ENCODE measurements at places on chromosomes 11 and 22.

GRCh38 chr11:113305440-113306336, 8.7 kb upstream of the TTC12 start:
- peak; percentile 90 for DNase-seq

DNA sequence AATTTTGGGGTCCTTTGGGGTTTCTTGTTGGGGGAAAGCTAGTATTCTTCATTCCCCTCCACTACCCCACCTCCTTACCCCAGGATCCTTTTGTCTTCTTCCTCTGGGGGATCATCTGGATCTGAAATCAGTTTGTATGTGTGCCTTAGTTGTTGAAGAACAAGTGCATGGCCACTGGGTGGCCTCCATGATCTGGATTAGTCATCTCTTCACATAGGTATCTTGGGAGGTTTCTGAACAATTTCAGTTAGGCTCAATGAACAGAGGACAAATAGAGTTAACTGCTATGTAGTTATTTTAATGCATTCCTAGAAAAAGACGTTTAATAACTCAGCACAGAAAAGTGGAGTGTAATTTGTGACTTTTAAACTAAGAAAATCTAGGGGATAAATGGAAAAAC, 7.1 kb upstream of the VWA5A start:
- DNase-seq: no peak

DNA sequence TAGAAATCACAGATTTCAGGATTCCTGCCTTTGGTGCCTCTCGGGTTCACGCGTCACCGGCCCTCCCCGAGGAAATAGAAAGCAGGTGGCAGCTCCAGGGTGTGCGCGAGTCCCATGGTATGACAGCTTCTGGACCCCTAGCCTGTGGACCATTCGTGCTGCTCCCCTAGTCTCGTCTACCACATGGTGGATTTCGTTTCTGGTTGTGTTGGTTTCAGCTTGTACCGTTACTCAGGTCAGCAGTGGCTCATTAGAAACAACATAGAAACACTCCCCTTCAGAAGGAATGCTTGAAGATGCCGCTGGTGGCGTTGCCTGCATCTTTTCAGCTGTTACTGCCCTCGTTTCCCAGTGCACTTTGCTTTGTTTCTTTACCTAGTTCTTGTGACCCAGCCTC, 700 bp downstream of the TTC17 start:
- peak; percentile 15 for DNase-seq

DNA sequence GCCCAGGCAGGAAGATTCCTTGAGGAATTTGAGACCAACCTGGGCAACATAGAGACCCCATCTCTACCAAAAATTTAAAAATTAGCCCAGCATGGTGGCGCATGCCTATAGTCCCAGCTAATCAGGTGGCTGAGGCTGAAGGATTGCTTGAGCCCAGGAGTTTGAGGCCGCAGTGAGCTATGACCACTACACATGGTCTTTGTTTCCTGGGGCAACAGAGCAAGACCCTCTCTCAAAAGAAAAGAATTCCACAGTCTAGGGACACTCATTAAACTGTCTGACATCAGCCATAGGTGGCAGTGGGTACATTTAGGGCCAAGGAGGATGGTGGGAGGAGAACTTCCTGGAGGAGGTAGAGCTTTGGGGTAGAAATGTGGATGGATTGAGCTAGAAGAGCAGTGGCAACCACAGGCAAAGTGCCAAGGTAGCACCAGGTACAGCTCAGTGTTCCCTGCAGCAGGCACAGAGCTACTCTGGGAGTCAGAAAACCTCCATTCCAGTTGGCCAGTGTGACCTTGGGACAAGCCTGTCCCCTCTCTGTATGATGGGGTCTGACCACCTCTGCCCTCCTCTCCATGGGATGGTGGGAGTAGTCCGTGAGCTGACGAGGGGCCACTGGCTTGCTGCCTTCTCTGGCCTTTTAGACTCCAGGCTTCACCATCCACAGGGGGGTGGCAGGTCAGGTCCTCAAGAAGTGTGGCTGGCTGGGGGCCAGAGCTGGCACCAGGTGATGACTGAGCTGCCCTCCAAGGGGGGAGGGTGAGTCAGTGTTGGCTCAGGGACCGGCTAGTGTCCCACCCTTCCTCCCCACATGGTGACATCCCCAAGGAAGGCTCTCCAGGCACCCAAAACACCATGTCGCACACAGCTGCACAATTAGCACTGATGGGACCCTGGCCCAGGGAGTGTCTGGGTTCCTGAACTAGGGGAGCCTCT, 3.7 kb upstream of the CLCF1 start:
- DNase-seq: no peak

DNA sequence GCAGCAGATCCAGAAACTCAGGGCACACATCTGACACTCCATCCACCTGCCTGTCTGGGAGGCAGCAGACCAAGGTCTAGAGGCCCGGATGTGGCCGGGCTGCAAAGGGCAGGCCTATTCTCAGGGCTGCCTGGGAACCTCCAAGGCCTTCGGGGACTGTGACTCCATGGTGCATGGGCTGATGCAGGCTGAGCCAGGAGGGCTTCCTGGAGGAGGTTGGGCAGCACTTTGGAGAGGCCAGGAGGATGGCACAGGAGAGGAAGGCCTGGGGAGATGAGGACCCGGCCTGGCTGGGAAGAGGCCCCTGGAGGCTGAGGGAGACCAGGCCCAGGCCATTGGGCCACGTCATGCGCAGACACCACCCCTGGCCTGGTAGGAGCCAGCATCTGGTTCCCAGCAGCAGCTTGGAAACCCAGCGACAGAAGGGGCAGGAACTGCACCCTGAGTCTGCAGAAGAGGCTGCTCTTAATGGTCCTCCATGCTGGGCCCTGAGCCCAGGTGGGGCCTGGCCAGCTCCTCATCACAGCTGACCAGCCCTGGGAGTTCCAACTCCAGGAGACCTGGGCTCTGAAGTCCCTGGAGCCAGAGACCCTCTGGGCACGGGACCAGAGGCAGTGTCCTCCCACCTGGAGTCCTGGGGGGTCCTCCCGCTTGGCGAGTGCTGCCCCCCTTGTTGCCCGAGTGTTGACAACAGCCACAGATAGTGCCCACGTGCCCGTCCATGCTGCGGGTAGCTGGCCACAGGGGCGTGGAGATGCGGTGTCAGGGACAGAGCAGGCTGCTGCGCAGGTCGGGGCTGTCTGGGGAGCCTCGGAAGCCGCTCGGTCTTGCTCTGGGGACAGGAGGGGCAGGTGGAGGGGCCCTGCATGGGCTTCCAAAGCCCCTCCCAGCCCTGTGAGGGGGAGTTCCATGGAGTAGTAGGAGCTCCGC, 5.5 kb downstream of the PHLDA2 start:
- peak; percentile 36 for DNase-seq

DNA sequence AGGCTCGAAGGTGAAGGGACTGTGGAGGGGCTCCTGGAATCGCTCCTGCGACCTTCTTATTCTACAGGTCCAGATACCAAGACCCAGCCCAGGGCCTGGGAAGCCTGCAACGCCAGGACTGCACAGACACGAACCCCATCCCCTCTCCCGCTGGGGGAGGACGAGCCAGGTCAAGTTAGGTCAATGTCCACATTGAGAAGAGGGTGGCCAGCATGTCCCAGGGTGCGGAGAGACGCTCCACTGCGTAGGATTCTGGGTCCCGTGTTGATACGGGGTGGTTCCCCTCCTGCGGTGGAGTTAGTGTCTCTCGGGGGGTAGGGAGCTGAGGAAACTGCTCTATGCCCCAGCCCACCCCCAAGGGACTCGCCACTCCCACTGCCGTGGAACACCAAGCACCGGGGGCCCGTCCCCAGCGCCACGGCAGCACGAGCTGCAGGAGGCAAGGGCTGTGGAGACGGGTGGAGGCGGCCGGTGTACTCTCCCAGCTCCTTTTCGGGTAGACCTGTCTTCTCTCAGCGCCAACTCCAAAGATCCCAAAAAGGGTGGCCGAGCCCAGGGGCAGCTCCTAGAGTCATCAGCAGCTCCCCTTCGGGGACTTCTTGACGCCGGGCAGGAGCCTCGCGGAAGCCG, 1.6 kb downstream of the GSC2 start:
- no peak for DNase-seq

DNA sequence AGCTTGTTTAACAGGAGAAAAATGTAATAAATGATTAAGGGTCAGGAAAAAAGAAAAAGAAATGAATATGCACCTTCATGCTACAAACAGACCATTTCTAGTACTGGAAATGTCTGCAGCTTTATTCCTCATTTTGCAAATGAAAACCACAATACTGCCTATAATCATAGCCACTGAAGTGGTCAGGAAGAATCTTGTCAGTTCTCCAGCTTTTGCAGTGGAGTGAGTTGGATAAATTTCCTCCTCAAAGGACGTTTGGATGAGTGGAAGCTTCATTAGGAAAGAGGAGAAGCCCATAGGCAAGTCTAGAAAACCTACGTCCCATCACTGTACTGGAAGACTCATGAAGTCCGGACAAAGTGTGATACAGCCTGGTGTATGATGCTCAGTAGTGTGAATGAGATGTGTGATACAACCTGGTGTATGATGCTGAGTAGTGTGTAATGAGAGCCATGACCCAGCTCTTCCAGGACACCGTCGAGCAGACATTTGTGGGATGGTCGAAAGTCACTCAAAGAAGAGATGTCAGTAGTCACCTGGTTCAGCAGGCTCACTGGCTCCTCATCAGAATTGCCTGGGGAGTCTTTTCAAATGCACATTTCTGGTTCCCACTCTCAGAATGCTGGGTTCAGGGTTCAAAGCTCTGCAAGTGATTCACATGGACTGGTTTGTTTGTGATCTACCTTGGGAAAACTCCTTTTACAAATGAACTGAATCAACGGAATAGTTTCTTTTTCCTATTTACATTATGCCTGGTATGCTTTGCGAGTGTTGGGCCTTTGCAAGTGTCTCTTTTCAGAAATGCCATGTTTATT, 101.3 kb downstream of the PDHX start:
- DNase-seq: no peak

GRCh38 chr22:45930324-45930723, 46.6 kb downstream of the WNT7B start:
- peak; percentile 82 for DNase-seq

GRCh38 chr11:62545437-62546243, 966 bp downstream of the AHNAK start:
- DNase-seq: peak; percentile 70

DNA sequence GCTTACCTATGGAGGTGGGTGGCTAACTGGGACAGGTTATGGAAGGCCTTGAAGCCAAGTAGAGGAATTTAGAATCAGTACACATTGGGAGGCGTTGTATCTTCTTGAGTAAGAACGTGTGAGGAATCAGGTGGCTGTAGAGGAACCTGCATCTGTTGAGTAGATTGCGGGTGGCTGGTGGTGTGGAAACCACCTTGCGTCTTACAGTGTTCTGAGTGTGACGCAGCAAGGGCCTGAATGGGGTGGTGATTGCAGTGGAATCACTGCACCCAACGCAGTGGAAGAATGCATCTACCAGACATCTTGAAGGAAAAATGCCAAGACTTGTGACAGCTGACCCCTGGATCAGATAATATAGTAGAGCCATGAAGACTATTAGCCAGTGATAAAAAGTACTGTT, 110.8 kb upstream of the NNMT start:
- no peak for DNase-seq

GRCh38 chr11:118609380-118610224, 2.2 kb downstream of the PHLDB1 start:
- no peak for DNase-seq

- DNase-seq: no peak
These were observed 12.4 kb downstream of the C1QTNF6 start for GRCh38 chr22:37175414-37176281.

DNA sequence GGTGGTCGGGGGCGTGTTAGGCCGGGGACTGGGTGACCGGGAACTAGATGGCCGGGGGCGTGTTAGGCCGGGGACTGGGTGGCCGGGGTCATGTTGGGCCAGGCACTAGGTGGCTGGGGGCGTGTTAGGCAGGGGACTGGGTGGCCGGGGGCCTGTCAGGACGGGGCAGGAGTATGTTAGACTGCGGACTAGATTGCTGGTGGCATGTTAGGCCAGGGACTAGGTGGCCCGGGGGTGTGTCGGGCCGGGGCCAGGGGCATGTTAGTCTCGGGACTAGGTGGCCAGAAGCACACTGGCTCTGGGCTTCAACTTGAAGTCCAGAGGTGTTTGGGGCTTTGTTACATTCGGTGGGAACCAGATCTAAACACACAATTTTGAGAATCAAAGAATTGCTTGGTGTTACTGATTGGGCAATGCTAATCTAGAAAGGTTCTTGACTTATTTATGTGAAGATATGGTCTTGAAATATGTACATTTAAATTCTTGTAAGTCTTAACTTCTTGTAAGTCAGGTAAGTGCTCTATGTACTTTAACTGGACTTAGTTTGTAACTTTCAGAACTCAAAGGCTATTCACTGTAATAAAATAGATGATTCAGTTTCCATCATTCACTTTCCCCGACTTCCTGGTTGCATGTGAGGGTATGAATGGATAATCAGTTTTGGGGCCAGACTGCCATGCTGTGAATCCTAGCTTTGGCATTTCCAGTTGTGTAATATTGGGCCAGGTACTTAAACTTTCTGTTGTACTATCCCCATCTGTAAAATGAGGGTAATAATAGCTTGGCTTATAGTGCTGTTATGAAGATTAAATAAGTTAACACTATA, 1.1 kb downstream of the EXT2 start:
- no peak for DNase-seq

GRCh38 chr11:71452199-71453036, 585 bp upstream of the NADSYN1 start:
- no peak for DNase-seq

GRCh38 chr11:71446942-71447688, 1.1 kb downstream of the DHCR7 start:
- DNase-seq: no peak

- no peak for DNase-seq
These were observed 35.1 kb downstream of the GRIA4 start for GRCh38 chr11:105644839-105645573.

DNA sequence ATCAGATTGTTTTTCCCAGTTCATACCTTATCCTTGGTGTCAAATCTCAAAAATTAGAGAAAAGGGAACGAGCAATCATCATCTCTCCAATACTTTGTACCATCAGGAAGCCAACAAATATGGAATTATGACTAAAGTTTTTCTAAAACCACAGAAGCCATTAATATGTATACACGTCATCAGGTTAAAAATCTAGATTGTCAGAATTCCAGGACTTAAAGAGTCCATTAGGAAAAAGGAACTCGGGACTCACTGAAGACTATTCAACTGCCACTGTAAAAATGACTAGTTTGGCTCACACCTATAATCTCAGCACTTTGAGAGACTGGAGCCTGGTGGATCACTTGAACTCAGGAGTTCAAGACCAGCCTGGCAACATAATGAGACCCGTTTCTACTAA, 344.4 kb upstream of the LRRC4C start:
- DNase-seq: no peak

- DNase-seq: no peak
These were observed 198.3 kb downstream of the NAV2 start for GRCh38 chr11:19910931-19911330.

GRCh38 chr22:36486619-36487384, 5.4 kb upstream of the TXN2 start:
- DNase-seq: peak; percentile 72

GRCh38 chr11:46359953-46360352, 12.7 kb downstream of the DGKZ start:
- DNase-seq: no peak

GRCh38 chr22:35064664-35065063, 1.3 kb upstream of the ISX start:
- DNase-seq: no peak

GRCh38 chr11:68882391-68882790, 21.2 kb downstream of the MRPL21 start:
- no peak for DNase-seq
